HCT116 (cell line): ENCODE measurements at places on chromosomes 5 and 9. TPM values are rescaled to one million over a fixed set of nuclear protein-coding genes. Genes with fewer than 3 reads are reported as not detected.

Gene ZNF879
- total RNA-seq = not detected

Gene PDE8B
- 0.17 TPM for total RNA-seq

Gene KCNN2
- not detected for total RNA-seq

Gene ELOVL7
- 20.0 TPM for total RNA-seq

Gene TMEM232
- 1.2 TPM for total RNA-seq

- no peak for DNase-seq
Observed at GRCh38 chr5:21709770-21710169, 1143.4 kb downstream of the CDH12 start.

DNA sequence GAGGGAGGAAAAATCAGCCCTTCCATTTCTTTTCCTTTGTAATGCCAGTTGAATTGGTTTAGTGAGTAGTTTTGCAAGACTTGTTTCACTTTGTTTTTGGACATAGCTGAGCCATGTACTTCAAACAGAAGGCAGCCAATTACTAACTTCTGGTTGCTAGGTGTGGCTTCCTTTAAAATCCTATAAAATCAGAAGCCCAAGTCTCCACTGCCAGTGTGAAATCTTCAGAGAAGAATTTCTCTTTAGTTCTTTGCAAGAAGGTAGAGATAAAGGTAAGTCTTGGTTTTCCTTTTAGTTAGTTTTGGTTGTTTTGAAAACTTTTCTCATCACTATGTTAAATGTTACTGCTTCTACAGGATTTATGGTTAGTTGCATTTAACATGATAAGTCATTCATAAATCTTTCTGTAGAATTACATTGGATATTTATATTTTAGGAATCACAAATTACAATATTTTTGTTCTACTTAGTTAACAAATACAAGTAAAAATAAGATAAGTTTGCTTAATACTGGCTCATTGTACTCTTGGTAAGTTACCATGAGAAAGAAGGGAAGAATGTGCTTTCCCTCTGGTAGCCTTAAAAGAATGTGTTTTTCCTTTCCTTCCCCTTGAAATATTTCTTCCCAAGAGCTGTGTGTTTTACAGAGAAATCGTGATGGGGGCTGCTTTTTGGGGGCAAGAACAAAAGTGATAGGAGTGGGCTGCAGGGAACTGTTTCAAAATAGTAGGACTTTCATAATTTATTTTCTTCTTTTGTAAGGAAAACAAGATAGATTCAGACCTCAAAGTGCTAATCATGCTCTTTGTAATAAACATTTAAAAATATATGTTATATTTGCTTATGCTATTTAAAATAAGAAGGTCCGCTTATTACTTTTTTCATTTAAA, at the start of gene ANXA1:
TSS of gene ANXA1 (plus strand) at position 213 of the 890 bp plus-strand sequence. CDS start 6,671 bp downstream, outside the sequence.
- peak; percentile 89 for DNase-seq

GRCh38 chr5:23677996-23678395, 170.6 kb downstream of the PRDM9 start:
- no peak for DNase-seq

DNA sequence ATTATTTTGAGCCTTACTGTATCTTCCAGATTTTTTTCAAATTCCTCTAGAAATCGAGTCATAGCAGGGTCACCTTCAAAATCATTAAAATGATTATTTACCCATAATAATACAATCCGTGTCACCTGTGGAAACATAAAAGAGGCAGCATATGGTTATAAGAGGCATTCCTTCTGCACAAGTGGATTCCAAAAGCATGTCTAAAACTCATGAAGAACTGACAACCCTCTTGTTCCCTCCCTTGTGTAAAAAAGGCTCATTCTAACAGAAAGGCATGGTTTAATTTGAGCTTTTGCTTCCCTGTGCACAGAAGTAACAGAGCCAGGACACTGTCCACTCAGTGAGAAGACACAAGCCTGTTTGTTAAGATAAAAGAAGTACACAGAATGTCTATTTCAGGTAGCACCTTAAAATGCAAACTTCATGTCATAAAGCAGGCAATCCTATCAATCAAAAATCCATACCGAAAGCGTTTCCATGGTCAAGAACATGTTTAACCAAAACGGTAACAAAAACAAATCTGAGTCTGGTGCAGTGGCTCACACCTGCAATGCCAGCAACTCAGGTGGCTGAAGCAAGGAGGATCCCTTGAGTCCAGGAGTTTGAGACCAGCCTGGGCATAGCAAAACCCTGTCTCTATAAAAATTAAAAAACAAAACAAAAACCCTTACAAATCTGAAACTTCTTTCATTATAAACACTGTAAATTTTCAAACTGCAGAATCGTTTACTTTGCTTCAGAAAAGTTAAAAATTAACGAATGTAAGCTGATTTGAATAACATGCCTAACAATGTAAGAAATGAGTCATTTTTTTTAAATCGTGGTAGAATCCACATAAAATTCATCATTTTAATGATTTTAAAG, 139.3 kb downstream of the RAPGEF6 start:
- no peak for DNase-seq

GRCh38 chr9:110429453-110429852, 91.8 kb upstream of the TXNDC8 start:
- DNase-seq = no peak

GRCh38 chr9:89427621-89428221, 70.2 kb downstream of the SEMA4D start:
- no peak for DNase-seq

DNA sequence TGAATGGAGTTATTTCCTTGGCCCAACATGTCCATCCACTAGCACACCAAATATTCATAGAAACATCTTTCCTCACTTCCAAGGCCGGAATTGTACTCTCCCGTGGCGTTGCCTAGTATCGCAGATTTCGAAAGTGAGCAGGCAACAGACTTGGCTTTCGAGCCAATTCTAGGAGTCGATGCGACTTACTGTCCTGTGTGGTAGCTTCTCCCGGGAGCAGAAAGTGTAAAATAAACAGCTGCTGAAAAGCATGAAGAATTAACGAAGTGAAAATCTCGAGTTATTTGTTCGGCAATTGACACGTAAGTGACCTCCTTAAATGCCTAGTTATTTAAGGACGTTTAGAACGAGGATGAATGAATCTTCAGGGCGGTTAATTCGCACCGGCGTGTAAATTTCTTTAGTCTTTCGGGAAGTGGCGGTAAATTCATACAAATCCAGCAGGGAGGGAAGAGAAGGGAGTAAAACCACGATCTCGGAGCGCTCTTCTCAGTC, 449 bp upstream of the PCSK5 start:
- DNase-seq = no peak

DNA sequence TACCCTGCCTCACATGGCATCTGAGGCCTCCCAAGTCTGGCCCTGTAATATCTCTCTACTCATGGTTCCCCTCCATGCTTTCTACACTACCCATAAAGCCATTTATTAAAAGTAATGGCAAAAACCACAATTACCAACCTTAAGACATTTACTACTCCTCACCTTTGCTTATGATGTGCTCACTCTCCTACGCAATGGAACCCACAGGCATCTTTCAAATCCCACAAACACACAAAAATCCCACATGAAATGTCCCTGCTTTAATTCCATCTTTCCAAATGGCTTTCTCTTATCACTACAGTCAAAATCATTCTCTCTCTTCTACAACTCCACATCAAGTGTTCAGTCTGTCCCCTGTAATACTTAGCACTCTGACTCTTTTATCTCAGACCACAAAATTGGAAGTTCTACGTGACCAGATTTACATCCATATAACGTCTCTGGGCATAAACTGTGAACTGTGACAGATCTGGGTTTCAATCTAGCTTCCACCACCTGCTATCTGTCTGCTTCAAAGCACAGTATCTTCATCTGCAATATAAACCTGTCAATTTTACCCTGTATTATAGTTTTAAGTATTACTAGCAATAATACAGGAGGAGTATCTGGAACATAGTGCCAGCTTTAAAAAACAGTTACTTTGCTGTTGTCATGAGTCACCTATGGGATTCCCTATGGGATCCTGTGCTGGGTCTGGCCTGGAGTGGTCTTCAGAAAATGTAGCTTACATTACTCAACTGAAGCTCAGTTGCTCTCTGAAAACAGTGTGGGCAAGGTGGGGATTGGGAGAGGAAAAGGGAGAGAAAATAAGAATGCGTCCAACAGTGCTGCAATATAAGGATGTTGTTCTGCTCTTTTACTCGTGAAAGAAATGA, 137.1 kb upstream of the TRIM32 start:
- DNase-seq = no peak
